ENCODE measurements at places on chromosomes 6 and 20.

GRCh38 chr6:45548657-45549515 is 171.2 kb upstream of the SUPT3H start:
- no peak for DNase-seq

DNA sequence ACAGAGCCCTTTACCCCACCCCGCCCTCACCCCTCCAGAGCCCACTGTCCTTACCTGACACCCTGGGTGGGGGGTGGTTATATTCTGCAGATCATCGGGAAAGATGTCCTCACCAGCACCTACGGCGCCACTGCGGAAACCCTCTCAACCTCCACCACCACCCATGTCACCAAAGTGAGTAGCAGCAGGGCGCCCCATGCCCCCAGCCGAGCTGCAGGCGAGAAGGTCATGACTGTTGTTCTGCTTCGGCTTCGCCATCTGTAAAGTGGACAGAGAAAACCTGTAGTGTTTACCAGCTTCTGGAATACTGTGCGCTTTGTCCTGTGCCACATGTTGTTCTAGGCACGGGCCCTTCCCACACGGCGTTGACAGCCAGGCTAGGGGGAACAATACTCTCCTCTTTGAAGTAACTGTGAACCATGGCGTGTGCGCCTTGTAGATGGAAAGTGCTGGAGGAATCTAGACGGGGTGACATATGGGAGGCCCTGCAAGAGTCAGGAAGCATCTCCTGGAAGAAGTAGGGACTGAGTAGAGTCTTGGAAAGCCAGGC is 16.5 kb upstream of the AAR2 start:
- no peak for DNase-seq

GRCh38 chr20:54115172-54115854 is 44.9 kb upstream of the BCAS1 start:
- DNase-seq: no peak

- DNase-seq: no peak
Observed at GRCh38 chr20:49871391-49871948, 43.9 kb downstream of the SPATA2 start.

- DNase-seq: no peak
Observed at GRCh38 chr6:127996925-127997324, 96.1 kb upstream of the THEMIS start.

- DNase-seq: no peak
Observed at GRCh38 chr6:14713008-14713960, 532.6 kb upstream of the JARID2 start.

- no peak for DNase-seq
Observed at GRCh38 chr6:47235421-47235820, 74.3 kb downstream of the TNFRSF21 start.

- DNase-seq: no peak
Observed at GRCh38 chr6:109121411-109121810, 26.1 kb downstream of the CEP57L1 start.

DNA sequence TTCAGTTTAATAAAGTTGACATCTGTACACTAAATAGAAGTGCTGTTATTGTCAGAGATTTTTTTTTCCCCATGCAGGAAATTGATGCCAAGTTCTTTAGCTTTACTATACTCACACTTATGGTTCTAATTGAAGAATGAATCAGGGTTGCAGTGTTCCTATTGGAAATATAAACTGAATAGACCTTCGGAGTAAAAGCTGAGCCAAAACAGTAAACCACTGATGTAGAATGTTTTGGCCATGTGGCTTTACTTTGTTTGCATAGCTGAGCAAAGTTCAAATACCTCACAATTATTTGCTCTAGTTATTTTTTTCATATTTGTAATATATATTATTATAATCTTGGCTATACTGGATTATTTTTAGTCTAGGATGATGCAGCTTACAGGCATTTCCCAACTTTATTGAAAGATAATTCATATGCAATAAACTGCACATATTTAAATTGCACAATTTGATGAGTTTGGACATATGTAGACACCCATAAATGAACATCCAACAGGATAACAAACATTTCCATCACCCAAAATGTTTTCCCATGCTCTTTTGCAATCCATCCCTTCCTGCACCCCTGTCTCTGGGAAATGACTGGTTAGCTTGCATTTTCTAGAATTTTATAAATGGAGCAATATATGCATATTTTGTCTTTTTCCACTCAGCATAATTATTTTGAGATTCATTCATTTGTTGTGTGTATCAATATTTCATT is 105.8 kb upstream of the NOX3 start:
- no peak for DNase-seq

GRCh38 chr6:46062312-46062711 is 46.7 kb upstream of the CLIC5 start:
- DNase-seq: no peak

- no peak for DNase-seq
Observed at GRCh38 chr6:34272013-34272926, 23.5 kb upstream of the SMIM29 start.

DNA sequence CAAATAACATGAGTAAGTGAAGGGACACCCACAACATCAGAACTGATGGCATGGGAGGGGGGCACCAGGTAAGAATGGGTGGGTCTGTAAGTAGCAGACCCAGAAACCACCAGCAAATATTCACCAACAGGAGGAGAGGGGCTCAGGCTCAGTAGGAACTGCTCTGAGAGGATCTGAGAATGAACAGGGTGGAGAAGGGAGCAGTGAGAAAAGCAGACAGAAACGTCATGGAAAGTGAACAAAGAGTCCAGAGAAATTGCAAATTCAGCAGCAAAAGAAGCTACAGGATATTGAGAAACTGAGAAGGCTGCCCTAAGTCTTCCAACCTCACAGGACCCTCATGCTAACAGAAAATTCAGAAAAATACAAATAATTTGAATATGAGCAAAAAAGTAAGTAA is 121.3 kb downstream of the KIF16B start:
- DNase-seq: no peak

GRCh38 chr20:2338411-2339066 is 42.2 kb upstream of the TGM6 start:
- DNase-seq: no peak

DNA sequence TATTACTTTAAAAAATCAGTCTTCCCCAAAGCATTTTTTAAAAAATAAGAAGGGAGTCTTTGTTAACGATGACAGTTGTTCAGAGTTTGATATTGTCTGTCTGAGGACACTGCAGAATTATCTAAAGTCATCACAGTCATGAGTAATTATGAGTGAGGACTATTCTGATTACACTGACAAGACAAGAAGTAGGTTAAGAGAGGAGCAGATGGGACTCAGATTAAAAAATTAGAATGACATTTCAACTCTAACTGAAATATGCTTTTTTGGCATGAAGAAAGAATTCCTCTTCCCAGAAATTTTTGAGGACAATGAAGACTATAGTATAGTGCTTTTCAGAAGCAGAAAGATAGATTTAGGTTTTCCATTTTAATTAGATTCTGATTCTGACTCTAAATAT is 456.5 kb downstream of the EPHA7 start:
- DNase-seq: no peak

Measured in stimulated activated CD4-positive, alpha-beta T cell treated with anti-CD3 and anti-CD28 coated beads, Interleukin-12 subunit alpha, Interleukin-12 subunit beta, amount 100 ng/mL, for 48 hours (primary cell).